ENCODE measurements at places on chromosomes 16 and 17.

- no peak for DNase-seq
Measured at GRCh38 chr16:6494716-6495115, 837.9 kb upstream of the RBFOX1 start.

DNA sequence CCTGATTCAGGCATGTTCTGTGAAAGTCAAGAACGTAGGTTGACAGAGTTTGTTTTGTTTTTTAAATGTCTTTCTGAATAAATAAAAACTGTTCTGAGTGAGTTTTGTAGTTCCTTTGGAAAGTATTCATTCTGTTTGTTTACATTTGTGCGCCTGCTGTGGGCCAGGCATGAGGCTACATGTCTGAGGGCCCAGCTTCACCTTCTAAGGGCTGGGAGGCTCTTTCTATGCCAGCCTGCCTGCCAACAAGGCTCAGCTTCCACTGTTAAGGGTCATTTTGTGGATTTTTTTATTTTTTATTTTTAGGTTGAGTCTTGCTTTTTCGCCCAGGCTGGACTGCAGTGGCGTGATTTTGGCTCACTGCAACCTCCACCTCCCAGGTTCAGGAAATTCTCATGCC lies 6.1 kb downstream of the WWOX start:
- no peak for DNase-seq

DNA sequence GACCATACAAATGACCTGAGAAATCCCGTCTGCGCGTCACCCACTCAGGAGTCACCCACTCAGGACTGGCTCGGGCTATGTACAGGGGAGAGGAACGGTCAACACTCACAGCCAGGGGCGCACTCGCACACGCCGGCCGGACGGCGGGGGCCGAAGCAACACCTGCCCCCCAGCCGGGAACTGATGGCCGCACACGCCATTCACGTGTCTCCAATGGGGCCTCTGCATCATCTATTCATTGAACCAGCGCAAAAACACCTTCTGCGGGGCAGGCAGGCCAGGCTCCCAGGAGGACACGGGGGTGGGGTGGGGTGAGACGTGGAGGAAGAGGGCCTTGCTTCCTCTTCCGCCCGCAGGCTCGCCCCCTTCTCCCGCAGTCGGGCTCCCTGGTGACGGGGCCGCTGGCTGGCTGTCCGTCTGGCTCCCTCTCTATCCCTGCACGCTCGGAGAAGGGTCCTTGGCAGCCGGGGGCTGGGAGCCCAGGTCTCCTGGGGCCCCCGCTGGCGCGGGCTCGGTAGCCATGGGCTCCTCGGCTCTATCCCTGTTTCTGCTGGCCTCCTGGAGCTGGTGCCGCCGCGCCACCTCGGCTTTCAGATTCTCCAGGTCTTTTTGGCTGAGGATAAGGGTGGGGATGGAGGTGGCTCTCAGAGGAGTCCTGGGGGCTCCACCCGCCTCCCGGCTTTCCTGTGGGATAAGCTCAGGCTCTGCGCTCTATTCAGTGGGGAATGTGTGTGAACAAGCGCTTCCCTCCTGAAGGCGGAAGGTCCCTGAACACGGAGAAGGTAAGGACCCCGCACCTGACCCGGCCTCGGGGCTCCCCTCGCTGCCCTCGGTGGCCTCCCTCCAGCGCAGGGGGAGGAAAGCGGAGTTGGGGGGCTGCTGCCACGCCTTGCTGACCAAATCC lies 21.1 kb downstream of the CLUH start:
- no peak for DNase-seq

- DNase-seq, result no peak
Measured at GRCh38 chr16:66008136-66008535, 358.4 kb upstream of the CDH5 start.

- peak; percentile 6 for DNase-seq
Measured at GRCh38 chr17:72804949-72805707, 287.4 kb downstream of the SLC39A11 start.

GRCh38 chr16:84753412-84754326 lies 53.9 kb downstream of the USP10 start:
- no peak for DNase-seq

GRCh38 chr17:40632216-40632615 lies 15.4 kb downstream of the SMARCE1 start:
- no peak for DNase-seq

DNA sequence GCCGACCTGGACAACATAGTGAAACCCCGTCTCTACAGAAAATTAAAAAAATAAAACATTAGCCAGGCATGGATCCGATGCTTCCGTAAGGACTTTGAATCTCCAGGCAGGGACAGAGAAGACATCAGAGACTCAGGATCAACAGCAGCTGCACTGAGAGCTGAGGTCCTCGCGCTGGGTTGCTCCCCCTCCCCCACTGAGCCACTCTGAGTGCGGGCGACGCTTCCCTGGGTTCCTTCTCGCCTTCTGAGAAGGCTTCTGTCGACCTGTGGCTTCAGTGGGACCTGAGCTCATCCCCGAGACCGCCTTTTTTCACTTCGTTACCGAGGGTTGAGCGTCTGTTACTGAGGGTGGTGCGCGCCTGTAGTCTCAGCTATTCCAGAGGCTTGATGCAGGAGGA lies 20.4 kb downstream of the ACTG1 start:
- DNase-seq, result no peak

DNA sequence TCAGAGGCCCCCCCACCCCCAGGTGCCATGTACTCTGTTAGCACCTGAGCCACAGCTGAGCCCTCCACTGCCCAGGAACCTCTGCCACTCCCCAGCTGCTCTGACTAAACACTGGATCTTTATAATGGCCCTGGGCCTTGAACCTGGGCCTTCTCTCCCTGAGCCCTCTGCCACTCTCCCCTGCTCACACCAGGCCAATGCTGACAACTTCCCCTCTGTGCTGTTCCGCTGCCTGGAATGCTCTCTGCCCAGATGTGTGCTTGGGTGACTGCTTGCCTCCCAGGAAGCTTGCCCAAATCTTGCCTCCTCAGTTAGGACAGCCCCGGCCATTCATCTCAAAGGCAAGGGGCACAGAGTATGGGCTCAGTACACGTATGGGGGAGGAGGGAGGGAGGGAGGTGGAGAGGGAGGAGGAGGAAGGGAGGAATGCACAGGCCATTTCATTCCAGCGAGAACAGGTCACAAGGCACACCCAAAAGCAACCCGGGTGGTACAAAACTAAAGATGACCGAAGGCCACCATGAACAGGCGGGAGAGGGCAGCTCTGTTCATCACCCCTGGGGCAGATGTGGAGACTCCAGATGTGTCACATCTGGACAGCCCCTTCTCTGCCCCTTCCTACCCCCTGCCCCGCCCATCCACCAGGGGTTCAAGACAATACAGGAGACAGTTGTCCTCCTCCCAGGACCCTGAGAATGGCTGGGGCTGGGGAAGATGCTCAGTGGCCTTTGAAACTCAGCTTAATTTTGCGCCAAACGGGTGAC lies 15.3 kb upstream of the TNFRSF13B start:
- DNase-seq, result no peak

DNA sequence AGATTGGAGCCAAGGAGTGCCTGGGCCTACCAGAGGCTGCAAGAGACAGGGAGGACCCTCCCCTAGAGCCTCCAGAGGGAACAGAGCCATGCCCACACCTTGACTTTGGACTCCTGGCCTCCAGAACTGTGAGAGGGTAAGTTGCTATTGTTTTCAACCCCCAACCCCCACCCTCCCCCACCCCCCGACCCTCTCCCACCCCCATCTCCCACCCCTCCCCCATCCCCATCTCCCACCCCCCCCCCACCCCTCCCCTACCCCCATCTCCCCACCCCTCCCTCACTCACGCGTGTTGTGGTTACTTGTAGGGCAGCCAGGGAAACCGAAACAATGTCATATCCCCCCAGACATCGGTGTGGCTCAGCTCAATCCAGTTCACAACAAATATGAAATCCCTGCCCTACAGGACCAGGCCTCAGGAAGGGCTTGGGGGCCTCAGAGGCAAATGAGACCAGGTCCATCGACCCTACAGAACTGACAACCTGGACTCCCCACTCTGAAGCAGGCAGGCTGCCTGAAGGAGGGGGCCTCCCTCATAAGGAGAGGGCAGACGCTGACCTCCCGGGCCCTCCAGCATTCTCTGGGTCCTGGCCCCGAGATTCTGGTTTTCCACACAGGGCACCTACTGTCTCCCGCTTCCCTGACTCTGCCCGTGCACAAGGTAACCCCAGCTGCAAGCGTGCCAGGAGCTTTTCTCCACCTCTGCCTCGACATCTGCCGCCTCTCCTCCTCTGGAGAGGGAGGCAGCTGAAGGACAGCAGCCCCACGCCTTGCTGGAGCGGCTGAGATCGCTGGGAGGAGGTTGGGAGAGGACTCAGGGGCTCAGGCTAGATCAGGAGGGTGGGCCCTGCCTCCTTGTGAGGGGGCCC lies 3.0 kb upstream of the ZCCHC14 start:
- DNase-seq, result no peak

GRCh38 chr17:49157784-49158183 lies 25.2 kb downstream of the B4GALNT2 start:
- no peak for DNase-seq

DNA sequence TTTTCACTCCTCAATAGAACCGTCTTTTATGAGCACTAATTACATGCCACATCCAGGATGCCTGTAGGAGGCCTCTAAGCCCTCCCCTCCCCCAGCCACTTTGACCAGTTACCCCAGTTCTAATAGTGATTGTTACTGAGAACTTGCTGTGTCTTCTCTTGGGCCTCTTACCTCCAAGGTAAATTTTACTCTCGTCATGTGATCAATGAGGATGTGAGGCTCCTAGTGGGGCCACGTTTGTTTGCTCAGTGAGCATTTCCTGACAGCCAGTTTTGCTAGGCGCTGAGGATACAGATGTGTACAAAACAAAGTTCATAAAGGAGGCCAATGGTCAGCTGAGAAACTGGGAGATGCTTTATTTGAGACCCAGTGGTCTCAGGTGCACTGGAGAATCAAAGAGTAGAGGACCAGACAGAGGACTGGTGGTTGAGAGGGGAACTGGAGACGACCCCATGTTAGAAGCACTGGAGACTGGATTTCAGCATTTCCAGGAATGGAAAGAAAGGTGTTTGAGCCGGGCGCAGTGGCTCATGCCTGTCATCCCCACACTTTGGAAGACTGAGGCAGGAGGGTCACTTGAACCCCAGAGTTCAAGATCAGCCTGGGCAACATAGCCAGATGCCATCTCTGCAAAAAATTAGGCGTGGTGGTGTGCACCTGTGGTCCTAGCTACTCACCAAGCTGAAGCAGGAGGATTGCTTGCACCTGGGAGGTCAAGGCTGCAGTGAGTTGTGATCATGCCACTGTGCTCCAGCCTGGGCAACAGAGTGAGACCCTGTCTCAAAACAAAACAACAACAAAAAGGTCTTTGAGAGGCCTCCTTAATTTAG lies 2.6 kb downstream of the ATP2C2 start:
- DNase-seq, result no peak

DNA sequence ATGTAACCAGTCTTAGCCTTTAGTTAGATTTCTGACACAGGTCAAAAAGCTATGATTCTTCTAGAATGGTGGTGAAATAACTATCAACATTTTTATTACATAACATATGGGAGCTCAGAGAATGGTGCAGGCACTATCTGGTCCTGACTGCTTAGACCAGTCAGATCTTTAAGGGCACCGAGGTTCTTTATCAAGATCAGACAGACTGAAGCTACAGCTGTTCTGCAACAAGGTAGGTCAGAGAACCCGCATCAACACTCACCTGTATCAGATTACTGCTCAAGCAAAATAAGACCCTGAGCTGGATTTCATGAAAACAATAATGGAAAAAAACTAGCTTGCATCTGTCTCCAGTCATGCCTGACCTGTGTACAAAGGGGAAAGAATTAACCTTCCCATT lies 160.4 kb downstream of the KCNJ2 start:
- DNase-seq, result no peak

Measured in astrocyte of the spinal cord (primary cell).